AG04449 (cell line): ENCODE measurements at places on chromosomes 7 and 10.

DNA sequence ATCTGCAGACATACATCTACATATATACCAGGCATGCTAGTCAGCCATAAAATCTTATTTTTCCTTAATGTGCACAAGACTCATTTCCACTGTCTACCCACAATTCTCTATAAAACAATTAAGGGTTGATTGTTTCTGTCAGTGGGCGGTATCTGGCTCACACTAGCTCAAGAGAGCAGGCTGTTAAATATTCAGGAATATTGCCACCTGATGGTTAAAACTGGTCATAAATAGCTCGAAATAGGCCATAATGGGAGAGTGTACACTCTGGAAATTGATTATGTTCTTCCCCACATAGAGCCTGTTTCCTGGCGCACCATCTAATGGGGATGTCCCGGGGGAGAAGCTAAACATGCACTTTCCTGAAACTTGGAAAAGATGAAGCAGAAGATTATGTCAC, 620.6 kb upstream of the ANKRD30A start:
- no peak for DNase-seq

DNA sequence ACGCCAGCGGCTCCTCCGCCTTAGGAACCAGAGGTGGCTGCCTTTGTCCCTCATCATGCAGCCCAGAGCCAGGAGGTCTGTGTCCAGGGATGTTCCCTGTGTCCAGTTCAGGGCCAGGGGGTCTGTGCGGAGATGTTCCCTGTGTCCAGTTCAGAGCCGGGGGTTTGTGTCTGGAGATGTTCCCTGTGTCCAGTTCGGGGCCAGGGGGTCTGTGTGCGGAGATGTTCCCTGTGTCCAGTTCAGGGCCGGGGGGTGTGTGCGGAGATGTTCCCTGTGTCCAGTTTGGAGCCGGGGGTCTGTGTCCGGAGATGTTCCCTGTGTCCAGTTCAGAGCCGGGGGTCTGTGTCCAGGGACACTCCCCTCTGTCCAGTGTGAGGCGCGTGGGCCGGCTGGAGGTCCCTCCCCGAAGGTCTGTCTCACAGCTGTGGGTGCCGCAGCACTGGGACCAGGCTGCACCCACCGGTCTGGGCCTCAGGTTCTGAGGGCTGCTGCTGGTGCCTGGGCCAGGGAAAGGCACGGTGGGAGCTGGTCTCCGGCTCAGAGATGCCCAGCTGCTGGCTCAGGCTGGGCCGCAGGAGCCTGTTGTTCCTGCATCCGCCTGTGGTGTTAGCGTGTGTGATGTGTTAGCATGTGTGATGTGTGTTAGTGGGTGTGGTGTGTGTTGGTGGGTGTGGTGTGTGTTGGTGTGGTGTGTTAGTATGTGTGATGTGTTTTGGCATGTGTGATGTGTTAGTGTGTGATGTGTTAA, 67.9 kb upstream of the CFAP46 start:
- DNase-seq, result no peak

DNA sequence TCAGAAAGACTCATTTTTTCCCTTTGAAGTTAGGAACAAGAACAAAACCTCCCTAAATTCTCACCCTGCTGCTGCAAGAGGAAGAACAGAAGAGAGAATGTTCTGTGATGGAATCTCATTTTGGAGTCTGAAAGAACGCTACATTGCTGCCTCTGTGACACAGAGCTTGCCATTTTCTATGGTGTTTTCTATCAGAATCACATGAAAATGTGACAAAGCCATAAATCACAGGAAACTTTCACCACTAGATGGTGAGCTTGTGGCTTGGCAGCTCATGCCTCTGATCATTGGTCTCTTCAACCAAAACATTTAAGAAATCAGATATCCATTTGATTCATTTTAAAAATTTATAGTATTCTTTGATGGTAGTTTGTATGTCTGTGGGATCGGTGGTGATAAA, 82.9 kb downstream of the CADPS2 start:
- DNase-seq, result no peak

GRCh38 chr10:113151190-113151666, 201.2 kb downstream of the TCF7L2 start:
- no peak for DNase-seq

DNA sequence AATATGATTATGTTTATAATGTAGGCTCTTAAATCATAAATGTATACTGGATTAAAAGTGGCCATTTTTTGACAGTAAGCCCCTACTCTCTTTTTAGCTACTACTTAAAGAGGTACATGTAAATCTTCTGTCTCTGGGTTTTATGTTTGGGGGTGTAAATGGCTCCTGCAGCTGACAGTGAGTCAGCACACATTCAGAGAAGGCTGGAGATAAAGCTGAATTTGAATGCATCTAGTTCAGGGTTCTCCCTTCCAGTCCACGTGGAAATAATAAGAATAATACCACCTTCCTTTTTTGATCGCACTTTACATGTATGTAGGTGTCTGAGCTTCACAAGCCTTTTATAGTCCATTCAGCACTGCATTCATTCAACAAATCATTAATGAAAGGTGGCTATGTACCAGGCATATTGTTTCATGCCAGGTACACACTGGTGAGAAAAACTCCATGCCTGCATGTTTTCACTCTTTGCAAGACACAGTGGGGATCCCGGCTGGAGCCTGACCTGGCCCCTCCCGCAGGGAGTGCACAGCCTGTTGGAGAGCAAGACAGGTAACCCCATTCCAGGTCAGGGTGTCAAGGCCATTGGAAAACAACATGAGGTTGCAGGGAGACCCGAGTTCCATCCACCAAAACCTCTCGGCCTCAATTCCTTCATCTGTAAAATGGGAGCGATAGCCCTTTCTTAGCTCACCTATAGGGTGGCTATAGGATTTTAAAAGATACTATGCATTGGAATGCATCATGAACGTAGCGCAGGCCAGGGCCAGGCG, 107.5 kb upstream of the ANLN start:
- no peak for DNase-seq

DNA sequence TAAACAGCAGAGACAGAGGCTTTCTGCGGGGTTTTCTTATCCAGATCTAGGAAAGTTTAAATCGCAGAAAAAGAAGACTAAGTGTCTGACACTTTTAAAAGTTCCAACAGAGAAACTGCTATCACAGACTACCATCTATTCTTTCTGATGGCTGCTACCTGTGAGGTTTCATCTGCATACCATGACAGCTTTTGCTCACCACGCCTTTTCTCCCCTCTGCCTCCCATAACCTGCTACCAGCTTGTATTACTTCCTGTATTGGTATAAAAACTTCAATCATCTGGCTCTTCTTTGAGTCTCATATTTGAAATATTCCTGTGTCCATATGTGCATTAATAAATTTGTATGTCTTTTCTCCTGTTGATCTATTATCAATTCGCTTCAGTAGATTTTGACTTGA, 34.1 kb upstream of the RTKN2 start:
- DNase-seq, result no peak

- no peak for DNase-seq
Observed at GRCh38 chr7:157020514-157021070, 10.1 kb upstream of the MNX1 start.

- no peak for DNase-seq
Observed at GRCh38 chr7:14839307-14839706, 63.2 kb downstream of the DGKB start.

DNA sequence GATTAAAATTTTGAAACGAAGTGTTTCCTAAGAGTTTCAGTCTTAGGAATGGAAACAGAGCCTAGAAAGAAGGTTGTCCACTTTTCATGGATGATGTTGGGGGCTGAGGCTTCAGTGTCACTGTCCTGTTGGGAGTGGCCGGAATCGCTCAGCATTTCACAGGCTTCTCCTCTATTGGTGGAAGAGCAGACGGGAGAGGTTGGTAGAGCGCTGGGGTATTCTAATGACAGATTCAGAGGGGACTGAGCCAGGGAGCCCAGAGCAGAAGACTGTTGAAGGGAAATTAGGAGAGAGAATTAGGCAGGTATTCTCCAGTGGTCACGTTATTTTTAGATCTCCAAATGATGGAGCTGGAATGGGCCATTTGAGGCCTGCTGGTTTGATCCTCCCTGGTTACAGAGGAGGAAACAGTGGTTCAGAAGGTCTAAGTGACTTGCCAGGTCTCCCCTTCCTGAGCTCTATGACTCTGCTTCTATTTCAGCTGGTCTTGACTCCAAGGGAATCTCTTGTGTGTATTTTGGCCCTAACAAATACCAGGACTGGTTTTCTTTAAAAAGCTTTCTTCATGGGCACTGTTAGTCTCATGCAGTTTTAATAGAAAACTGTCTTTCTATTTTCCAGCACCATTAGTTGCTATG, 35.7 kb upstream of the EEPD1 start:
- DNase-seq, result no peak
